ENCODE measurements at places on chromosomes 6 and 20. TPM values are rescaled to one million over a fixed set of nuclear protein-coding genes. Genes with fewer than 3 reads are reported as not detected.

- no peak for DNase-seq
Observed at GRCh38 chr6:44373051-44373450, 14.5 kb upstream of the CDC5L start.

GRCh38 chr6:27791182-27791943 lies 120.8 kb downstream of the OR2B2 start:
- DNase-seq = peak; percentile 56

DNA sequence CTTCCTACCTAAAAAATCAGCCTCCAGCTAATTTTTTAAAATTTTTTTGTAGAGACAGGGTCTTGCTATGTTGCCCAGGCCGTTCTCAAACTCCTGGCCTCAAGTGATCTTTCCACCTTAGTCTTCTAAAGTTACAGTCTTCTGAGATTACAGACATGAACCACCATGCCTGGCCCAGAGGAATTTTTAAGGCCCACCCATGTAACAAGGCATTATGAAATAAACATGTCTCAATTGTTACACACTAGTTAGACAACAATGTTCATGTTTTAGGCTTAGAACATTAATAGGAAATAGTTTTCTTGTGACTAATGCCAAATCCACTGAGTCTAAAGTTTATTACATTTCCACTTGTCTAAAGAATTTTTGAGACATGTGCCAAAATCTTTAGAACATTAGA lies 221.2 kb downstream of the LAMA2 start:
- no peak for DNase-seq

- no peak for DNase-seq
Observed at GRCh38 chr6:32132110-32132509, 2.0 kb upstream of the FKBPL start.

DNA sequence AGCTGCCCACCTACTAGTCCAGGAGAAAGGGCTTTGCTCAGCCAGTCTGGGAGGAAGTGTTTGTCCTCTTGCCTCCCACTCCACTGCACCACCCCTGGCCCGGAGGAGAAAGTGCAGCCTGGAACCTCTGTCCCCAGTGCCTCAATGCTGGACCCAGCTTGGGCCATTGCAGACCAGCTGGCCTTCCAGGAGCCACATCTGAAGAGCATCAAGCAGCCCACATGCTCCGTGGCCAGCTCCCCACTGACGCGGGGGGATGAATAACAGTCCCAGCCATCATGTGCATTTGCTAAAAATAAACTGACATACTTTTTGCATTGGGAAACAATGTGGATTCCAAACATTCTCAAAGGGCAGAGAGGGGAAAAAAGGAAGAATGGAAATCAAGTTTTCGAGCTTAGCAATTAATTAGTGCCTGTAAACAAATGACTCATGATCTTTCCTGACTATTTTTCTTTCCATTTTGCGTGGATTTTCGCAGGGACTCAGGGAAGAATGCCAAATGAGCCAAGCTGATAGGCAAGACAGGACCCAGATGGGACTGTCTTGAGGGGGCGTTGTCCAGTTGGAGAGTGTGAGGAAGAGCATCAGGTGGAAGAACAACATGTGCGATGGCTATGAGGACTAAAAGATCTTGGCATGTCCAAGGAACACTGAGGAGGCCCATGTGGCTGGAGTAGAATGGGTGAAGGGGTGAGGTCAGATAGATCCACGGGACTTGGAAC lies 34.1 kb downstream of the CEBPB start:
- DNase-seq = no peak

DNA sequence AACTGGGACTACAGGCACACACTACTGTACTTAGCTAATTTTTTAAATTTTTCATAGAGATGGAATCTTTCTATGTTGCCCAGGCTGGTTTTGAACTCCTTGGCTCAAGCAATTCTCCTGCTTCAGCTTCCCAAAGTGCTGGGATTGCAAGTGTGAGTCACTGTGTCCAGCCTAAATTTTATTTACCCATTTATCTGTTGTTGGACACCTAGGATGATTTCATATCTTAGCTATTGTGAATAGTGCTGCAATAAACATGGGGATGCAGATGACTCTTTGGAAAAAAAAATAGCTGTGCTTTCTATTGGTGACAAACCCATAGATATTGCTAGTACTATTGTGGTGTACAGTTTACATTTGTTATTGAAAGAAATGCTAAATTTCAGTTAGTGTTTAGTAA lies 19.6 kb upstream of the SYNCRIP start:
- DNase-seq = no peak

- DNase-seq = no peak
Observed at GRCh38 chr20:62433658-62434497, 6.5 kb upstream of the RBBP8NL start.

DNA sequence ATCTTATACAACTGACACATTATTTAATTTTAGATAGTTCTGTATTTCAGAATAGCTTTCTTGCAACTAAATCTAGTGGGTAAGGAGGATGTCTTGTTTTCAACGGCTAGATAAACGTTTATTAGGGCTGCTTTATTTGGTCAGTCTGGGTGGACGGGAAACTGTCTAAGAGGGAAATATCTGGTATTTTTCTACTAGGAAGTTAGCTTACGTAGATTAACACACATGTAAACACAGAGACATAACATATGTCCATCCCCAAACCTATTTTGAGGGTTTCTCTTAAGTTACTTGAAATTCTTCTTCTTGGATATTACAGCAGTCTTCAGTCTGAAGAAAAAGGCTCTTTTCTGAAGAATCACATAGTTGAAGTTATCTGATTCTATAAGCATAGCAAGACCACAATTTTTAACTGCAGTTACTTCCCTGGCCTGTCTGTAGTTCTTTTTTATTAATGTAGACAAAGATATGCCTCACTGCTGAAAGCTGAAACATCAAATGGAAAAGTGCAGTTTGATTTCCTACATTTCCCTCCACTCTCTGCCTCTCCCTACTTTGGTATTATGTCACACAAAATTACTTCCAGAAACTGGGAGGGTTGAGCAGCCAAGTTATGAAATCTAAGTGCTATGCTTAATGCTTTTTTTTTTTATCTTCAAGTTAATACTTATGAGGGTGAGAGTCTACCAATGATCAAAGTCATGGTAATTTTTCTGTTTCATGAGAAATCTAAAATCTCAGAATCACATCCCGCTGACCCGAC lies 37.4 kb downstream of the PLAGL1 start:
- no peak for DNase-seq

DNA sequence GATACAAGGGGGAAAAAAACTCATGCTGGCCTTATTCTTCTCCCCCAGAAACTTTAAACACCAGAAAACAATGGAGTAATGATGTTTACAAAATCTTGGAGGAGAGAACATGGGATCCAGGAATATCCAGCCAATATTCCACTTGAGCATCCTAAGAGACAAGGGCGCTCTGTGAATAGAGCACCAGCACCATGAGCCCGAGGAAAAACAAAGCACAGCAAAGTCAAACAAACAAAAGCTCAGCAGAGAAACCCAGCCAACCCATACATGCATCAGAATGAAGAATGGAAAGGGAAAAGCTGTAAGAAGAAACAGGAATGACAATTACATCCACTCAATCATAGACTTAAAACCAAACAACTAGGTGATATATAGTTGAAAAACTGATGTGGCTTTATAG lies 4.6 kb upstream of the NAA20 start:
- no peak for DNase-seq

DNA sequence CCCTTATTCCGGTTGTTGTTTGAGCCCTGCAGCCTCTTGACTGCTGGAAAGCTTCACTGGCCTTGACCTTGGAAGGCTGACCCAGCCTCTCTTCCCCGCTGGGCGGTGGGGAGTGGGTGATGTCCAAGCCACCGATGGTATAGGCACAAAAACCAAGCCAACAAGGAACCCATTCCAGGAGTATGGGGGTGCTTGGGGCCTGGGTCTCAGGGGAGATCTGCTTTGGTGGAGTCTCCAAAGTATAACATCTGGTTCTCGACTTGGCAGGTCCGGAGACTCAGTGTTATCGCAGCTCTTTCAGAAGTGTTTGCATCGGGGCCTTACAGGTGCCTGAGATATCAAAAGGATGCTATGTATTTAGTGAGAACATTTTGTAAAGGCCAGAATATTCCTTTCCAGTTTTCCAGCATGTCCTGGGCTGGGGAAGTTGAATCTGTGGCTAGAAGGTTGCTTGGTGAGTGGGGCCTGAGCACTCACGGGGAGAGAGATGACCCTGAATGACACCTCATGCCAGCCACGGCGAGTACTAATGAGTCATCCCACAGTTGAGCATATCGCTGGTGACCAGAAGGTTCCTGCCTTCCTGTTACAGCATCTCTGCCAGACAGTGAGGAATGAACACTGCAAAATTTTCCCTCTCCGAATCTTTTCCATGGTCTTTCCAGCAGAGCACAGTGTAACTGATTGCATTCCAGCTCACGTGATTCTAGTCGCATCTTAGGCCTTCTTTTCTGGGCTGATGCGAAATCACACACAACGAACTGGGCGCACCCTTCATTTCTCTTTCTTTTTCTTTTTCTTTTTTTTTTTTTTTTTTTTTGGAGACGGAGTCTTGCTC lies 133.9 kb downstream of the ZDHHC14 start:
- no peak for DNase-seq

DNA sequence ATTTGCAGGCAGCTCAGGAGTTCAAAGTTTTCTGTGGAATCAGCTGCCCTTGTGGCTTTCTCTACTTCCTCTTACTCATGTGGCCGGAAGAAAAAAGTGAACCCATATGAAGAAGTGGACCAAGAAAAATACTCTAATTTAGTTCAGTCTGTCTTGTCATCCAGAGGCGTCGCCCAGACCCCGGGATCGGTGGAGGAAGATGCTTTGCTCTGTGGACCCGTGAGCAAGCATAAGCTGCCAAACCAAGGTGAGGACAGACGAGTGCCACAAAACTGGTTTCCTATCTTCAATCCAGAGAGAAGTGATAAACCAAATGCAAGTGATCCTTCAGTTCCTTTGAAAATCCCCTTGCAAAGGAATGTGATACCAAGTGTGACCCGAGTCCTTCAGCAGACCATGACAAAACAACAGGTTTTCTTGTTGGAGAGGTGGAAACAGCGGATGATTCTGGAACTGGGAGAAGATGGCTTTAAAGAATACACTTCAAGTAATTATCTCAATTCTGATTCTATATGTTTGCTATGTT lies 1.1 kb downstream of the MGME1 start:
- DNase-seq = no peak

DNA sequence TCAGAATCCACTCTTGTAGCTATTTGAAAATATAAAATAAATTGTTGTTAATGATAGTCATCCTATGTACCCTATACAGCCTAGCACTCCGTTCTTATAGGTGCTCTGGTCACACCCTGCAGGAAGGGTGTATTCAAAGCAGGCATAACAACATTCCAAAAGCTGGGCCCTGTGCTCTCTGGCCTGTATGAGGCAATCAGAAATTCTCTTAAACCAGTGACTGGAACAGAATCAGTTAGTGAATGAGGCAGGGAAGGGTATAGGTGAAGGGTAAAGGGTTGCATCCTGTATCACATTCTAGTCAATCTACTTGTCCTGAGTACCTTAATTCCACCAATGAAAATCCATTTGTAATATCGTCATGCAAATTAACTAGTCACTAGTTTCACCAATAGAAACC lies 154.5 kb upstream of the ZNF217 start:
- no peak for DNase-seq

- no peak for DNase-seq
Observed at GRCh38 chr6:166025149-166025898, 142.3 kb downstream of the TBXT start.

DNA sequence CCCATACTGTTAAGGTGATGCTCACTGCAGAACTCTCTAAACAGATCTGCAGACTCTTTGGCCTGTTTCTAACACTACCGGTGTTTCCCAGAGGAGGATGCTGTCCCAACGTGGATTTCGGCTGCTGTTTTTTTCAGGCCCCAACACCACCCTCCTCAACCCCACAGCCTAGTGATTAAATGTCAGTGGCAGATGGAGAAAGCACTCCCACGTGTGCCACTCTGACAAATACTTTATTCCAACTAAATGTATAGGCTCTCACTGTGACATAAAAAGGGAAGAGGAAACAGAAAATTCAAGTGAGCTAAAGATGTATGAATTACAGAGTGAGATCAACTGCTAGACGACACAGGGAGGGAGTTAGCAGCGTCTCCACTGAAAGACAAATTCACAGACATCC lies 3.6 kb downstream of the TBC1D20 start:
- no peak for DNase-seq

DNA sequence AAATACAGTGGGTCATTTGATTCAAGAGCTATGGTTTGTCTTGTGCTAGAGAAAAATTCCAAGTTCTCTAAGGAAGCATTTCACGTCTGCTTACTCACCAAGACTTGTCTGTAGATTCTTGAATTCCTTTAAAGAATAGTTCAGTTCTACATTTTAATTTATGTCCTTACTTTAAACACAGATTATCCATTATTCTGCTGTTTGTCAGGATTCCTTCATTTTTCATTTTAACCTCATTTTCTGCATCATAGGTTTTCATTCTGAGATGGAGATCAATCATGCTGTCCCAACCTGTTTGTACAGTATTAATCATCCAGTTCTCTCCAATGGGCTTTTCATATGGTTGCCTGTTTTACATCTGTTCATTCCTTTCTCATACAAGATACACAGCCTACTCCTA lies 24.5 kb upstream of the POPDC3 start:
- DNase-seq = no peak

- DNase-seq = no peak
Observed at GRCh38 chr6:89910902-89911240, 16.6 kb downstream of the GJA10 start.

DNA sequence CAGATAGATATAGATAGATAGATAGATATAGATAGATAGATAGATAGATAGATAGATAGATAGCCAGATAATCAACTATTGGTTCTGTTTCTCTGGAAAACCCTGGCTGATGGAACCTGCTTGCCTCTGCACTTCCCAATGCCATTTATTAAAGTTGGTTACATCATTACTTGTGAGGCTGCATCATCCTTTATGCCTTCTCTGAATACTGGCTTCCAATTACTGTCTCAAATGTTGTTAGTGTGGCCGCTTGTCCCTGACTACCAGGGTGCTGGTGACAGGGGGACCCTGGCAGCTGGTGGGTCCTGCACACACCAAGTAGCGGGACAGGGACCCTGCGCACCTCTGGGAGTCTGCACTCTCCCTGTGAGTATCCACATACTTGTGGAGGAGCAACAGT lies 3.9 kb upstream of the SLPI start:
- DNase-seq = no peak

- DNase-seq = no peak
Observed at GRCh38 chr6:5522147-5522546, 260.8 kb downstream of the FARS2 start.

TSHZ2 gene
- 8.5 TPM for total RNA-seq

C6orf132 gene
- total RNA-seq = 0.14 TPM

FAM209B gene
- 0.55 TPM for total RNA-seq

MCHR2 gene
- not detected for total RNA-seq

FHL5 gene
- not detected for total RNA-seq

IDH3B gene
- 102 TPM for total RNA-seq

MLN gene
- not detected for total RNA-seq

NANP gene
- 9.0 TPM for total RNA-seq

FIG4 gene
- total RNA-seq = 14.7 TPM

Measured in neural crest cell (in vitro differentiated cells).